Psoas muscle (tissue), 8 donors: ENCODE measurements at places on chromosomes 16 and 17. TPM values are rescaled to one million over a fixed set of nuclear protein-coding genes. Genes with fewer than 3 reads are reported as not detected.

DNA sequence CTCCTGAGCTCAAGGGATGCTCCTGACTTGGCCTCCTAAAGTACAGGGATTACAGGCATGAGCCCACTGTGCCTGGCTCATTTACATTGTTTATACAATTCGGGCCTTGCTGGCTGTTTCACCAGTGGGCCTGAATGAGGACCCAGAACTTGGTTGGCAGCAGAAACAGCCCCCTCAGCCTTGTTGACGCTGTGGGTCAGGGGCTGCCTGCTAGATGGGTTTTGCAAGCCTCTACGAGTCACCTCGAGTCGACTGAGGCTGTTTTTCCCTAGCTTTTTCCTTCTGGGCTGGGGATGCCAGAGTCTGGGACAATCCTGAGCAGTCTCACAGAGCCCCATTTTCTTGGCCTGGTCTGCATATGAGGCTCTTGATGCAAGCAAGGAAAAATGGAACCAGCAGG lies 16.1 kb downstream of the PPL start:
- no peak for DNase-seq

DNA sequence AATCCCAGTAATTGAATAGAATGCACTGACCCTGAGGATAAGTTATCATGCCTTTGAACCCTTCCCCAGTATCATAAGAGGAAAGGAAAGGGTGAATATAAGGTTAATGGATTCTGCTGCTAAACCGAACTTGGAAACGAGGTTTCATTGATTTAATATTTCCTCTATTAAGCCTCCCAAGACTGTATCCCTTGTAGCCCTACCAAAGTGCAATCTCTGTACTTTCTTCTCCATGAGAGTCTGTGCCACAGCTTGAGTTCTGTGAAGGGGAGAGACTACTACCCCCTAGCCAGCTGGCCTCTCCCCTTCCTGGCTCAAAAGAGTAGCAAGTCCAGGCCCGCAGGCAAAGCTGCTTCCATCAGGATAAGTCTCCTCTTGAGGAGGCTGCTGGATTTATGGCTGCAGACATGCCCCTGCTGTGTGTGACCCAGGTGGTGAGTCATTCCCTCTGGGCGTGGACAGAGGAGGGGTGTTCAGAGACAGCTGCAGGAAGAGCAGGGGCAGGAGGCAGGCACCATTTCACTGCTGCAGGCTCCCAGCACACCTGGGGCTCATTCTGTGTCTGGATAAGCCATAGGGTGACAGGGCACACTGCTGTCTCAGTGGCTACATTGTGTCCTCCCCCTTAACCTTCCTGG lies 58.4 kb downstream of the TOM1L2 start:
- DNase-seq, result peak; percentile 79

GRCh38 chr17:11026903-11027302 lies 189.0 kb upstream of the PIRT start:
- no peak for DNase-seq

GRCh38 chr17:67441052-67441895 lies 64.2 kb downstream of the PITPNC1 start:
- no peak for DNase-seq

DNA sequence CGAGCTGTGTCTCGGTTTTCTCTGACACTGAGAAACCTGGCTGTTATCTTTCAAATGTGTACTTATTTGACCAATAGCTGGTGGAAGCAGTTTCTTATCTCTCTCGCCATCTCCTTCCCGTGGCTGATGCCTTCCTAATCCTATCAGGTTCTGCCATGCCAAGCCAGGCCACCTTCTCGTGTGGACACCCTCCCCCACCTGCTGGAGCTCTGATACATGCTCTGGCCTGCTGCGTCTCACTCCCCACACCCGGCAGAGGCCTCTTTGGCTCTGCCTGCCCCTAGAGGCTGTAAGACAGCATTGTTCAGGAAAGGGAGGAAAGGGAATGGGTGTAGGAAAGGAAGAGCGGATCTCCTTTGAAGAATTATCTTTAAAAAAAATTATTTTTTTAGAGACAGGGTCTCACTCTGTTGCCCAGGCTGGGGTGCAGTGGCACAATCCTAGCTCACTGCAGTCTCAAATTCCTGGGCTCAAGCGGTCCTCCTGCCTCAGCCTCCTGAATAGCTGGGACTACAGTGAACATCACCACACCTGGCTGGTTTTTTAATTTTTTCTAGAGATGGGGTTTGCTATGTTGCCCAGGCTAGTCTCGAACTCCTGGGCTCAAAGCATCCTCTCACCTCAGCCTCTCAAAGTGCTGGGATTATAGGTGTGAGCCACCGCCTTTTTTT lies 7.5 kb upstream of the ARMC5 start:
- DNase-seq, result peak; percentile 80

GRB7 gene
- total RNA-seq, result not detected

PYY gene
- not detected for total RNA-seq

C1QBP gene
- 139 TPM for total RNA-seq
